GM13976 (cell line): ENCODE measurements at places on chromosomes 1 and 21.

- no peak for DNase-seq
Observed at GRCh38 chr1:64001038-64001437, 202.4 kb upstream of the UBE2U start.

DNA sequence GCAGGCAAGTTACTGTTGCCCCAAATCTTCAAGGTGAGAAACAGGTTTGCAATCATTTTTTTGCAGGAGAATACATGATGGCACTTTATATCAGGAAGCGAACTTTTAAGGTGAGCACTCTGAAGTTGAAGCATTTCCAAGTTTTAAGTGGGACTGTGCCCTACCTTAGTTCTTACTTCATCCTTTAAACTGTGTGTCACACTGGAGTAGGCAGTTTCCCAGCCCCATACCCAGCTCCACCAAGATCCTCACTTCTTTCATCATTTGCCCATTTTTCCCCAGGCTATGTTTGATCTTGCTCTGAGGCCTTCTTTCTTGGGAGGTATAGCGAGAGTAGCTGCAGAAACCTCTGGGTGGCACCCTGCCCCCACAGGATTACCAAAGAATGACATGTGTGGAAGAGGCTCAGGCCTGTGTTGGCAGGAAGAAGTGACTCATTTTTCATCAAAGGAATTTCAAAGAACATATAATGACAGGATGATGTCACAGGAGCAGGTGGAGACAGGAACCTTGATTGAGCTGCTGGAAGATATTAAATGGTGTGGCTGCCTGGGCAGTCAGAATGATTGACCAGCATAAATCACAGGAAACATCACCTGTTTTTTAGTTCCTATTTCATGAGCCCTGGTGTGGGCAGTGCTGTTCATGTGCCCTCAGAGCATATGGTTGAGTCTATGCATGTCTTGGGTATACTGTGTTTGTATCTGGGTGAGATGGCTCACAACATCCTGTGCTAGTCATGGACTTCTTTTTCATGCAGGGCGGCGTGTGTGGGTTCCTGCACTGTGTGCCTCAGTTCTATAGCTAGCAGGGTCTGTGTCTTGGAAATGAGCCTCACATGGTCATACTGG is 20.8 kb upstream of the MACF1 start:
- no peak for DNase-seq

- DNase-seq = peak; percentile 62
Observed at GRCh38 chr1:150429805-150430204, 57.4 kb upstream of the TARS2 start.

GRCh38 chr1:107141491-107142126 is 770 bp downstream of the NTNG1 start:
- peak; percentile 58 for DNase-seq

GRCh38 chr1:30816211-30817076 is 58.9 kb upstream of the LAPTM5 start:
- no peak for DNase-seq

GRCh38 chr1:155250246-155250632 is 5.0 kb downstream of the ENTREP3 start:
- peak; percentile 42 for DNase-seq

DNA sequence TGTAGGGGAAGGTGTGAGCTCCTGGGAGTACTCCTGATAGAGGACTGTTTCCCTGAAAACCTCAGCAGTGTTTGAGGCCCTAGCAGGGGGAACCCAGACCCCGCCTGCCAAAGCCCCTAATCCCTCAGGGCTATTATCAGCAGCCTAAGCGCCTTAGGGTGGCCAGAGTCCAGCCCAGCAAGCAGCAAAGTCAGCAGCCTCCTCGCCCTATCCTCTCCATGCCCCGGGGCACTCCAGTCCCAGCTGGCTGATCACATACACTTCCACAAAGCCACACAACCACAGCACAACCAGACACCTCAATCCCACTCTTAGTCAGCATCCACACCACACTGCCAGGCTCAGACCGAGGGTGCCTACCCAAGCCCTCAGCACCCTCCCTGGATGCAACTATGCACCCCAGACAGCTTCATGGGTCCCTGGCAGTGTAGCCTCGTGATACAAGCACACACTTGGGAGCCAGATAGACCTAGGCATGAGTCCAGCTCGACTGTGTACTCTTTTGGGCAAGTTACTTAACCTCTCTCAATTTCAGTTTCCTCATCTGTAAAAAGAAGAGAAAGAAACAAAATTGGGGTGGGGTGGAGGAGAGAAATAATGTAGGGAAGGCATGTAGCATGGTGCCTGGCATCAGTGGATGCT is 7.1 kb downstream of the IGSF9 start:
- peak; percentile 29 for DNase-seq

- DNase-seq = peak; percentile 55
Observed at GRCh38 chr21:45108808-45109781, 34.7 kb downstream of the ADARB1 start.

DNA sequence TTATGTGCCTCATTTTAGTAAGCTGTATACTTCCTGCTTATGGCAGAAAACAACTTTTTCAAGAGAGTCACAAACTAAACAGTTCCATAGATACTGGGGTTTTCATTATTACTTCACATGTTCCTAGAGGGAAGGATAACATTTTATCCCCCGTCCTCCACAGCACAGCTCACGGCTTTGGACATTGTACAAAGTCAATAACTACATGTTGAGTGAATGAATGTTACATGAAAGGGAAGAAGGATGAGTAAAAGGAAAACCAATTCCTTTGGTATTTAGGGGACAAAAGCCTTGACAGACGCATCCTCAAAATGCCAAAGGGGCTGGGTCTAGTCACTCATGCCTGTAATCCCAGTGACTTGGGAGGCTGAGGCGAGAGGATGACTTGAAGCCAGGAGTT is 14.8 kb downstream of the PI4KB start:
- DNase-seq = no peak

DNA sequence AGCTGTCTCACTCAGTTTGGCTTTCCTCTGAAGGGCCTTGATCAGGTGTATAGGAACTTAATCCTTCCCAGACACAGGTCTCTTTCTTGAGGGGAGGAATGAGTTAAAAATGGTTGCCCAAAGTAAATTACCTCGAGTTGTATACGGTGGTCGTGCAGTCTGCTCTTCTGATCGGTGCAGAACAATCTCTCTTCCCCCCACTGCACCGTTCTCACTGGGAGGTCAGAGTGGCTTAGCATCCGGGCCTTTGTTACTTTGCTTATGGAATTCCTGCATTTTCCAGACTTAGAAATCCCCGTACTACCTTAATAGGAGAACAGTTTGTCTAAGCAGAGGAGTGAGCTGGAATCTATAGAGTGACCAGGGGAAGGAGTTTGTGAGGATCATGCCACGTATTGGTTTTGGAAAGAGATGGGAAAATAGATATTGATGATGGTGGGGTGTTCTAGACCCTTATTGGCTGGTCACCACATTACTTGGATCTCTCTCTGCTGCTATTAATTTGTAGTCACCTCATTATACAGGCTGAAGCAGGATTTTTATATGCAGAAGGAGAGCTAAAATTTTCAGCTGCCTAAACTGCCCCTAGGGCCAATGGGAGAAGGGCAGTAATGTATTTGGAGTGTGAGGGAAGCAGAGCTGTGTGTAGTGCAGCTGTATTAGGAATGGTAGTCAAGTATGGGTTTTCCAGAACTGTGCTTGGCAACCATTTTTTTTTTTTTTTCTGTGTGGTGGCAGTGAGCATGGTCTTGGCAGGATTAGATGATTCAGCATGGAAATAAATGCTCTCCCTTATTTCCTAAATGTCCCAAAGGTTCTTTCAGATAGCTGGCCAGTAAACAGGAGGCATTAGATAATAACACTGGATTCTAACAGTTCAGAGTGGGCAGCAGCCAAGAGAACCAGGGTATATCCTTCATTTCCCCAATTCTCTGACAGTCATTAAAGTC is 81.5 kb downstream of the NDUFS5 start:
- DNase-seq = no peak

DNA sequence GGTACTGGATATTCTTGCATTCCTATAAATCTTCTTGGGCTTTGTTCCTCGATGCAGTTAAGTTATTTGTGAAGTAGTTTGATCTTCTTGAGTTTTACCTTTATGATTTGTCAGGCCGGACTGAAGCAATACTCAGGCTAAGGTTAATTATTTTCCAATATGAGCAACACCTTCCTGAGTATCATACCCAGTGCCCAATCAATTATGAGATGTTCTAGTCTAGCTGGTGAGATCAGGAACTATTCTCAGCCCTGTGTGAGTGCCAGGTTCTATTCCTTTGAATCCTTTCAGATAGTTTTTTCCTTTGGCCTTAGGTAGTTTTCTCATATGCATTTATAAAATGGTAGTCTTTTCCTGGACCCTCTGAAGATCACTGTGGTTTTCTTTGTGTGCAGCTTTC is 92.5 kb downstream of the SCMH1 start:
- no peak for DNase-seq

DNA sequence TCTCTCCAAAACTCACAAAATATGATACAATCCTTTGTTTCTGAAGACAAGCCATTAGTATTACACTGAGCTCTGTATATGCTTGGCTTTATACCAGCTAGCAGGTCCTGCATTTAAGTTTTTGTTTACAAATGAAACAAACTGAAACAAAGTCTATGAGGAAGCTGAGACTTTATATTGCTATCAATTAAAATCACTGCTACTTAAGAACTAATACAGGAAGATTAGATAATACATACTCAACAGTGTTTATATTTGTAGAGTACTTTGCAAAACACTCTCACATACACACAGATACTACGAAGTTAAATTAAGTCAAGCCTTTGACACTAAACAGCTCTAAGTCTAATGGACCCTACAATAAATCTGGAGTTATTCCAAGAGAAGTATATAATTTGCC is 247.4 kb downstream of the CRB1 start:
- DNase-seq = no peak

- DNase-seq = no peak
Observed at GRCh38 chr1:226600254-226600653, 51.7 kb downstream of the STUM start.

DNA sequence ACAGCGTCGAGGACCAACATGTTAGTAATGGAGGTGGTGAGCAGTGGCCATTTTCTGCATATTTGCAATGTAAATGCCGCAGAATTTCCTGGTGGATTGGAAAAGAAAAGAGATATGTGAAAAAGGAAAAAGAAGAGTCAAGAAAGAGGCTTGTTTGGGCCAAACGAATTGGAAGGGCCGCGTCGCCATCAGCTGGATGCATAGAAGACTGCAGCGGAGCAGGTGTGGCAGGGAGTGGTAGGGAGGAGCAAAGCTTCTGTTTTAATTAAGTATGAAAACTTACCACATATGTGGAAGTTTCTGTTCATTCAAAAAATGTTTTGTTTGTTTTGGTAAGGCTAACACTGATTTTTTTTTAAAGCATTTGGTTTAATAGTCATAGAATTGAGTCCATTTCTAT is 690.7 kb downstream of the NCAM2 start:
- no peak for DNase-seq

DNA sequence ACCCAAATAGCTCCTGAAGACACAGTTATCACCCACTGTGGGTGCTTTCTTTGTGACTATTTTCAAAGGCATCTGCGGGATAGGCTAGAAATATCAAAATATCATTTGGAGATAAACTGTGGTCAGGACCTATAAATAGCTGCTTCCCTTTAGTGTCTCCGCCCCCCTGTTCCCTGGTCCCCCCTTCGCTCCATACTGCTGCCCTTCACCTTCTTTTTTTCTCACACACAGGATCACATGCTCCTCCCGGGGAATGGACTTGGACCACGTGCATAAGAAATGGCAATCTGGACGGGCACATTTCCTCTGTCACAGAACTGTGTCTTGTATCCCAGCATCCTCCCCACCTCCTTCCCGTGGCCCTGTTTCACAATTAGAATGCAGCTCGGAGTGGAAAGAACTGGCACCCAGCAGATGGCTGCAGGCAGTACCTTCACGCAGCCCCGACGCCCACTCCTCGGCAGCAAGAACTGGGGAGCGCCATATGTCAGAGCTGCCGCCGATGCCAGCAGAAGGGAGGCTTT is 68.8 kb upstream of the SSX2IP start:
- DNase-seq = no peak

GRCh38 chr1:56550138-56550858 is 29.1 kb downstream of the PLPP3 start:
- DNase-seq = no peak

- DNase-seq = no peak
Observed at GRCh38 chr1:60448850-60449249, 375.3 kb upstream of the C1orf87 start.

- DNase-seq = peak; percentile 71
Observed at GRCh38 chr1:202237052-202237451, 43.5 kb downstream of the LGR6 start.

- DNase-seq = no peak
Observed at GRCh38 chr1:74620242-74620641, 53.4 kb downstream of the ERICH3 start.

GRCh38 chr1:236185687-236186086 is 43.3 kb downstream of the GPR137B start:
- no peak for DNase-seq
